Mesenchymal stem cell (in vitro differentiated cells and primary cell): ENCODE measurements at places on chromosomes 3 and 15.

GRCh38 chr3:154783061-154783460, 297.1 kb upstream of the MME start:
- no peak for DNase-seq

DNA sequence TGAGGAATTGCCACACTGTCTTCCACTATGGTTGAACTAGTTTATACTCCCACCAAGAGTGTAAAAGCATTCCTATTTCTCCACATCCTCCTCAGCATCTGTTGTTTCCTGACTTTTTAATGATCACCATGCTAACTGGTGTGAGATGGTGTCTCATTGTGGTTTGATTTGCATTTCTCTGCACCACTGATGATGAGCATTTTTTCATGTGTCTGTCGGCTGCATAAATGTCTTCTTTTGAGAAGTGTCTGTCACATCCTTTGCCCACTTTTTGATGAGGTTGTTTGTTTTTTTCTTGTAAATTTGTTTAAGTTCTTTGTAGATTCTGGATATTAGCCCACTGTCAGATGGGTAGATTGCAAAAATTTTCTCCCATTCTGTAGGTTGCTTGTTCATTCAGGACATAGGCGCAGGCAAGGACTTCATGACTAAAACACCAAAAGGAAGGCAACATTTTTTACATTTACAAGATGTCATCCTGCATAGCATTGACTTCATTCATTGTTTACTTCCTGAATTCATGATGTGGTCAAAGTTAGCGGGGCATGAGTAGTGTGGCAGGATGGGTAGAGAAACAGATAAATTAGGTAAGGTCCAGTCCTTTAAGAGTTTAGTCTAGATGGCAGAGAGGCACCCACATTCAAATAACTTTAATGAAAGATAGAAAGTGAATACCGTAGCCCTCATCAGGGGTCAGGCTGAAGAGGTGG, 45.1 kb upstream of the LPP start:
- DNase-seq: no peak

DNA sequence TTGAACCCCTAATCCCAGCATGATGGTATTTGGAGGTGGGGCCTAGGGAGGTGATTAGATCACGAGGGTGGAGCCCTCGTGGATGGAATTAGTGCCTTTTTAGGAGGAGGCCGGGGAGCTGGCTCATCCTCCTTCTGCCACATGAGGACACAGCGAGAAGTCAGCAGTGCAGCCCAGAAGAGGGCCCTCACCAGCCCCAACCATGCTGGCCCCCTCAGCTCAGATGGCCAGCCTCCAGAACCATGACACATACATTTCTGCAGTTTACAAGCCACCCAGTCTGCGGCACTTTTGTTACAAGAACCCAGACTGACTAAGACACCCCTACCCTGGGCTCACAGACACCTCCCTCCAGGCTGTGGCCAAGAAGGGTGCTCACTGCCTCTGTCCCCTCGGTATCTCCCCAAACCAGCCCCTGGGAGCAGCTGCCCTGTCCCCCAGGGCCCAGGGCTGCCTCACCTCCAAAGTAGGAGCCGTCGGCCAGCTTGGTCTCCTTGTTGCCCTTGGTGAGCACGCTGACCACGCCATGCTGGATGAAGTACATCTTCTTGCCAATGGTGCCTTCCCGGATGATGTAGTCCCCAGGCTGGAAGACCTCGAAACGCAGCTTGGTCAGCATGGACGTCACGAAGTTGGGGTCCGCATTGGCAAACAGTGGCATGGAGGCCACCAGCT, 44.1 kb downstream of the HCN4 start:
- no peak for DNase-seq

DNA sequence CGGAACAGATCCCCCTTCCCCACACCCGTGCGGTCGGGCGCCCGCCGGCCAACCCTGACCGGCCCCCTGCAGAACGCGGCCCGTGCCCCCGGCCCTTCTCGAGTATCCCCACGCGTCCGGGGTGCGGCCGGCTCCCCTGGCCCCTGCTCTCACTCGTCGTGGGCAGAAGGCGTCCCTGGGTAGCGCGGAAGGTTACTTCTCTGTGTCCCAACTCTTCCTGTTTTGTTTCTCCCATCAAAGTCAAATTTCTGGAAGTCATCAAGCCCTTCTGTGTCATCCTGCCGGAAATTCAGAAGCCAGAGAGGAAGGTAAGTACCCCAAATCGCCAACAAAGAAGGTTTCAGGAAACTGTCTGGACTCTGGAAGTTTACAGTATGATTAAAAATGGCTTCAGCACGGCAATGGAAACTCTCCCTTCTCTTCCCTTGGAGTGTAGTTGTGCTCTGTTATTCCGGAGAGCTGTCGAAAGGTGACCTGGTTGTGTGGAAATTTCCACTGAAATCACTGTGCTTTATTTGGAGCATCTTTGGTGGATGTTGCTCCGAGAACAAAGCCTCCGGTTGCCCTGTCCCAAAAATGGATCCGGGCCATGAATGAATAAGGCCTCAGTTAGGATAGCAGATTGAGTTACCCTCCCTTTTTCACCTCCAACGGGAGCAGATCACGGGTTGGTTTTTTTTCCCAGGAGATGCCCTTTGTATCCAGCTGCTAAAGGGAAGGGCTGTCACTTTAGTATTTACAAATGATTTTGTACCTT, 536 bp downstream of the SEC61A1 start:
- peak; percentile 37 for DNase-seq

GRCh38 chr3:20741381-20741780, 555.4 kb upstream of the SGO1 start:
- no peak for DNase-seq

DNA sequence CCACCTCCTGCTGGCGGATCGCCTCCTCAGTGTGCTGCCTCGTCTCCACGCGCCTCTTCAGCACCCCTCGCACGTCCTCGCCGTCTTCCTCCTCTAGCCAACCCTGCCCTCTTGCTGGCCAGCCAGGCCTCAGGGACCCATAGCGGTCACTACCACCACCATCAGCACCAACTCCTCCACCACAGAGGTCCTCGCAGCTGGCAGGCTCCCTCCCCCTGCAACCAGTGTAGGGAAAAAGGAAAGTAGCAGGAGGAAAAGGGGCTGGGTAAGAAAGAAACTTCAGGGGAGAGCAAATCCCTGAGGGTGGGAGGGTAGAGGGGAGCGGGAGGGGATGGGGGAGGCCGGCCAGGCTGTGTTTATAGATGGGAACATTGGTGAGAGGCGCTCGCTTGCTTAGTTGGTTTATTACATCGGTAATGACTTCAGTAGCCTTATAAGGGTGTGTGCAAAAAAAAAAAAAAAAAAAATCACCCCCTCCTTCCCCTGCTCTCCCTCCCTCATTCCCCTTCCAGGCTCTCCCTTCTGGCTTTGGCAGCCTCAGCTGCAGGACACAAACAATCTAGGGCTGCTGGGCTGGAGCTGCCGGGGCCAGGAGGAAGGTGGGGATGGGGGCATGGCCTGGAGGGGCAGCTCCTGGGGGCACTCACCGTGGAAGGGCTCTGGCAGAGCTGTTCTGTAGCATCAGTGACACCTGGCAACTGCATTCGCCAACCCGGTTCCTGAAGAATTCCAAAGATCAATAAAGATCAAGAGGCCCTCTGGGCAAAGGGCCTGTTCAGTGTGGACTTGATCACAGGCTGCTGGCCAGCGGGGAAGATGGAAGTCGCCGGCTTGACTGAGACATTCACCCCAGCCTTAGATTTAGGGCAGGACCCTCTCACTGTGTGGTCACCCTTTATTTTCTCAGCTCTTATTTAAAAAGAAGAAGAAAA, 116.2 kb upstream of the HACD2 start:
- peak; percentile 41 for DNase-seq

- DNase-seq: no peak
Measured at GRCh38 chr3:120462409-120462959, 11.7 kb upstream of the FSTL1 start.

DNA sequence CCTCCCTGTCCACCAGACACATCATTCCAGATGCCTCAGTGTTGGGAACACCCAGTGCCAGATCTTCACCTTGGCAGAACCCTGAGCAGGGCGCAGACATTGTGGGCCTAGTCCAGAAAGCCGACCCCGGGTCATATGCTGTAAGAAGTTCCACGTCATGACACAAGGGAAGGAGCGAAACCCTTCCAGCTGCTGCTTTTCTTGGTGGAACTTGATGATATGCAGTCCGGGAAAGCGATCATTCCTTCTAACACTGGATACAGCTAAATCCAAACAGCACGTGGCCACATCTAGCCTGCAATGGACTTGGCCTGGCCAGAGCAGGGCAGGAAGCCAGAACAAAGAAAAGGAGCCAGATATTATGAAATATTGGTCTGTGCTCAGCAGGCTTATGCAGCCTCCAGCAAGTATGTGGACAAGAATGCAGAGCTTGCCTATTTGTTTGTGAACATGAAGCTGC, 22.0 kb downstream of the GASK1A start:
- DNase-seq: peak; percentile 39

- no peak for DNase-seq
Measured at GRCh38 chr3:152190636-152191183, 78.0 kb upstream of the MBNL1 start.

- DNase-seq: peak; percentile 87
Measured at GRCh38 chr15:85592148-85592547, 202.6 kb downstream of the KLHL25 start.

DNA sequence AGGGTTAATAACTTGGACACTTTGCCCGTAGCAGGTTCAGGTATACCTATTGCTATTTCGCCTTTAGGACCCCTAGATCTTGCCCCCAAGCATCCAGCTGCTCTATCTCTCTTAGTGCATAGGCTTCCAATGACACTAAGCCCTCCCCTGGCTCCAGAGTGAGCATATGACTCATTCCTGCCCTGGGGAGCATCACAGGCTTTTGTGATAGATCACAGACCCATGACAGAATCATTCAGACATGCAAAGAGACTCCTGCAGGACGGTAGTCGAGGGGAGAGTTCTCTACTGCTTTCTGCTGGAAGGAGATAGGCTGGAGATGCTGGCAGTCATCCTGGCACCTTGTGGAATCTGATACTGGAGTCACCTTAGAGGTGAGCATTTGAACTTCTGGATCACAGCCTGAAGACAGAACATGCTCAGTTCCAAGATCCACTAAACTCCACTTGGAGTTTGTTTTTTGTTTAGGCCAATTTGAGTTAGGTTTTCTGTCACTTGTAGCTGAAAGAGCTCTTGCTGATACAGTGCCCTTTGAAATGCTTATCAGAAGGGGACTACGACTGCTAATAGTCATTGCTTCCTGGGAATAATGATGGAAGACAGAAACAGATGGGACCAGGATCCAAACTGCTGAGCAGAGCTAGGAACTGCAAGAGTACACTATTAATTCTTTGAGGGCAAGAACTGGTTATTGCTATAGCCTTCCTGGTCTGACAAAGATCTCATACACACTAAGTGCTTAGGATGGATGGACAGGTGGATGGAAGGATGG, 11.0 kb downstream of the LYSMD2 start:
- peak; percentile 97 for DNase-seq

GRCh38 chr15:92992720-92993119, 92.6 kb downstream of the CHD2 start:
- DNase-seq: no peak

DNA sequence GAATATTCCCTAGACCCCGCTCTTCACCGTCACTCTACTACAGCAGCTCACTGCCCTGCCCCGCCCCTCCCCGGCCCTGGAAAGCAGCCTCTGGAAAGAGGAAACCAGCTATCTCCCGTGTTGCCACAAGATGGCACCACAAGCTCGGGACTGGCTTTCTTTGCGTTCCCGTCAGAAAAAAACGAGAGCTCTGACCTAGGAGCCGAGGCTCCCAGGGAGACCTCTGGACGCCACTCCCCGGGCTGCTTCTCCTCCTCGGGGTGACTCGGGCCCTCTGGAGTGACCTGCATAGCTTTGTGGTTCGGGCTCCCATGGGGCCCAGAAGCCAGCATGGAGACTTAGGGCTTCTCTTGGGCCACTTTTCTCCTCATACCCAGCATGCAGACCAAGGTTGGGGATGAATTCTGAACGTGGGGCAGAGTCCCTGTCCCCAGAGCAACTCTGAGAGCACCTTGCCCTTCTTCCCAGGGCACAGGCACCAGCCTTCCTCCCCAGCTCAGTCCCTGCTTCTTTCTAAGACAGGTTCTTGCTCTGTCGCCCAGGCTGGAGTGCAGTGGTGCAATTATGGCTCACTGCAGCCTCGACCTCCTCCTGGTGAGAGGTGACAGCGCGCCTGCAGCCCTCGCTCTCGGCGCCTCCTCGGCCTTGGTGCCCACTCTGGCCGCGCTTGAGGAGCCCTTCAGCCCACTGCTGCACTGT, 19.0 kb downstream of the STOML1 start:
- peak; percentile 86 for DNase-seq

DNA sequence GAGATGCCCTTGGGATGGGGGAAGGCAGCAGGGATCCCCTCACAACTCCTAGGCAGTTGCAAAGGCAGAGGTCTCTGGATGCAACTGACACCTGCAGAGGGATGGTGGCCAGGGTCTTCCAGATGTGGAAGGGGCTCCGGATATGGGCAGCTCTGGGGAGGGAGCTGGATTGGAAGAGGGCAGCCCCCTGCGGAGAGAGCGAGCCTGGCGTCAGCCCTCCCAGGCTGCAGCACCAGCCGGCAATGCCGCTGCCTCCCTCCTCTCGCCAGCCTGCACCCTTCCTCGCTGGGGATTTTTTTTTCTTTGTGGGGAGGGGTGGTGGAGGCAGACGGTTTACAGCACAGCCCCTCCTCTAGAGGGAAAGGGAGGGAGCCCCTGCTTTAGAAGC, 1.6 kb downstream of the INSYN1 start:
- no peak for DNase-seq

DNA sequence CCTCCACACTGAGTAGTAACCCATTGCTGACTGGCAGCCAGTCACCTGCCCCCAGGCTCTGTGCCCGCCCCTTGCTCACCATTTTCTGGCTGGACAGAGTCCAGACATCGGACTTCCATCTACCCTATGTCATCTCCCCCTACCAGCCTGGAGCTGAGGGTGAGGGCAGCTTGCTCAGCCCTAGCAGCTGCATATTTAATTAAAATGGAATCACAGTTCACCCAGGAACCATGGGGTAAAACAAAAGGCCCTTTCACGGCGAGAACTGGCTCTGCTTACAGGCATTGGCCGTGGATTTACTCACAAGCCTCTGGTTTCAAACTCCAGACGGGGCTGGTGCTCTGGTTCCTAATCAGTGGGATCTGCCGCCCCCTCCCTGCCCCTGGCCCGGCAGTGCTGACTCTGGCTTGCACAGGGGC, 94.9 kb upstream of the ATP2B2 start:
- DNase-seq: no peak

- DNase-seq: no peak
Measured at GRCh38 chr3:125634336-125634950, 39.1 kb upstream of the OSBPL11 start.

DNA sequence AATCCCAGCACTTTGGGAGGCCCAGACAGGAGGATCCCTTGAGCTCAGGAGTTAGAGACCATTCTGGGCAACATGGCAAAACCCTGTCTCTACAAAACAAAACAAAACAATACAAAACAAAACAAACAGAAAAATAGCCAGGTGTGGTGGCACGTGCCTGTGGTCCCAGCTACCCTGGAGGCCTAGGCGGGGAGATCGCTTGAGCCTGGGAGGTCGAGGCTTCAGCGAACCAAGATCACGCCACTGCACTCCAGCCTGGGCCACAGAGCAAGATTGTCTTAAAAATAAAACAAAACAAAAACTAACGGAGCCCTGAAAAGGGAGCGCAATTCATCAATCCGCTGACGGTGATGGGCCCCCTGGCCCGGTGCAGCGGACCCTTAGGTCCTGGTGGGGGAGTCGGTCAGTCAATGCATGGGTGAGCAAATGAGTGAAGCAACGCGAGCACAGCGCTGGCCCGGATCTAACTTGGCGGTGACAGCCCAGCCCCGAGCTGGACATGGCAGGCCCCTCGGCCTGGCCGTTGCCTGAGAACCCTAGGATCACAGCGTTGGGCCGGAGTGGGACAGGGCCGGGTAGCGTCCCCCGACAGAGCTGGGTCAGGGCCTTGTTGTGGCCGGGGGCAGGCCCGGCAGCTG, 52.4 kb upstream of the BLM start:
- no peak for DNase-seq

GRCh38 chr15:89149501-89150101, 61.3 kb downstream of the ABHD2 start:
- DNase-seq: no peak

- peak; percentile 37 for DNase-seq
Measured at GRCh38 chr3:13528217-13528867, 20.6 kb upstream of the FBLN2 start.
